ENCODE measurements at places on chromosomes 2 and 18.

GRCh38 chr2:11073251-11073650 lies 82.0 kb upstream of the SLC66A3 start:
- no peak for DNase-seq

DNA sequence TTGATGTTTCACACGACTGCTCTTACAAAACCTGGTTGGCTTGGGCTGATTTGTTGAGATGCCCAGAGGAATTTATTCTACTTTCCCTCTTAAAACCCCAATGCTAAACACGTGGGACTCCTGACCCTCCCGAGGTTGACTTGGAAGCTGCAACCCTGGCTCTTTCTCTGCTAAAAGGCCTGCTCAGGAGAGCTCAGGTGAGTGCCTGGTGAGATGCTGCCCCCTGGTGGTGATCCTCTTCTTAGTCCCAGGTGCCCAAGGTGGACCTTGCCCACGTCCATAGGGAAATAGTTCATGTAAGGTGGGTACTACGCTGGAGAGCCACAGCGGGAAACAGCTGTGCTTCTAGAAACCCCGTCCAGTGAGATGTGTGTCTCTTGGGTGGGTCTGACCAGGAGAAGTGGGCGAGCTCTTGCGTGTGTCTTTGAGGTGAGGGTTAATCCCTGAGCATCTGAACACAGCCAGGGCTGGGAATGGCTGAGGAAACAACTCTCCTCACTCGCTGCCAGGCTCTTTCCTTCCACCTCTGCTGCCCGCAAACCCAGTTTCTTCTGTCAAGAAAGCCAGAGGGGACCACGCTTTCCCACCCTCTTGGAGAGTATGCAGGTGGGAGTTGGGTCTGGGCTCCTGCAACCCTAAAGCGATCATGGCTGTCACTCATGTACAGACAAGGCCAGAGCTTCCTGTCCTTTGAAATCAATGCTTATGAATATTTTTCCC lies 25.5 kb upstream of the PXDN start:
- peak; percentile 48 for DNase-seq

DNA sequence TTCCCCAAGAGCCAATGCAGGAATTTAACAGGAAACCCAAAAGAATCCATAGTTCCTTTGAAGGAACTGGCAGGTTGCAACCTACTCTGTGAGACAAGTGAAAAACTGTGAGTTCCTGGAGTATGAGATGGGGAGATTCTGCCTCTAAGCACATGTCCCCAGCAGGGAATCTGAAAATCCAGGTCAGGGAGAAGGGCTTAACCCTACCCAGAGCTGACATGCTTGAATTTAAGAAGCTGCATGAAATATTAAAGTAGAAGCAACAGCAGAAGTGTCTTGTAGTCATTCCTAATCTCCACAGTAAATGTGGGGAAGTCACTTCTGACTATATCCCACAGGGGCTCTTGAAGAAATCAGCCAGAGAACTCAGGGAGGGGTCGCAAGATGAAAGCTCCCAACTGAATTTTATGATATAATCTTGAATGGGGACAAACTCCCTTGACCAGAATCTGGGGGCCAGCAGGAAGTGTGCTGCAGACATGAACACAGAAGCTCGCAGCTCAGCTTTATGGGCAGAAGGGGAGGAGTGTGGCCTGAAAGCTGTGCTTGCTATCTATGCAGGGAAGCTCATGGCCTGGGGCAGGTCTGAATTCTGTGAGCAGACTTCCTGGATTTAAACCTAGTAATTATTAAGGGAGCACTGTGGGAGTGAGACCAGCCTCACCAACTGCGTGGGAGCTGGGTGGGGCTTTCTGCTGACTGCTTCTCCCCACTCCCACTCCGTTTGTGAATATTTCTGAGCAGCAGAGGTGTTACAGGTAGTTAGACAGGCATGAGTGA lies 184.1 kb upstream of the KYNU start:
- DNase-seq: no peak

DNA sequence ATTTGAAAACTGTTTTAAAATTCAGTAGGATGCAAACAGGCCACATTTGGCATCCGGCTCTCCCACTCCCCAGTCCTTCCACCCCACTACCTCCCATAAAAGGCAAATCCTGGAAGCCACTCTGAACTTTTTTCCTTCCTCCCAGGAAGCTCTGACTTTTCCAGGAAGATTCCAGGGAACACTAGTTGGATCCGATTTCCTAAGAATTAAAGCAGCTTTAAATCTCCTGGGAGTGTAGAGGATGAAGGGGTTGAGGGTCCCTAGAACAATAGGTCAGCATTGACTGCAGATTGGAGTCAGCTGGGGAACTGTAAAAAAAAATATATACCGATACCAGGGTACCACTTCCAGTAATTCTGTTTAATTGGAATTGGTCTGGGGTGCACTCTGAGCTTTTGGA lies 76.9 kb downstream of the CRIM1 start:
- no peak for DNase-seq

- DNase-seq: no peak
These were observed 2.0 kb downstream of the NBEAL1 start for GRCh38 chr2:203016716-203017115.

- no peak for DNase-seq
These were observed 60.0 kb downstream of the TMEM131 start for GRCh38 chr2:97935719-97936161.

- no peak for DNase-seq
These were observed 21.6 kb downstream of the DCDC2C start for GRCh38 chr2:3725002-3725401.

DNA sequence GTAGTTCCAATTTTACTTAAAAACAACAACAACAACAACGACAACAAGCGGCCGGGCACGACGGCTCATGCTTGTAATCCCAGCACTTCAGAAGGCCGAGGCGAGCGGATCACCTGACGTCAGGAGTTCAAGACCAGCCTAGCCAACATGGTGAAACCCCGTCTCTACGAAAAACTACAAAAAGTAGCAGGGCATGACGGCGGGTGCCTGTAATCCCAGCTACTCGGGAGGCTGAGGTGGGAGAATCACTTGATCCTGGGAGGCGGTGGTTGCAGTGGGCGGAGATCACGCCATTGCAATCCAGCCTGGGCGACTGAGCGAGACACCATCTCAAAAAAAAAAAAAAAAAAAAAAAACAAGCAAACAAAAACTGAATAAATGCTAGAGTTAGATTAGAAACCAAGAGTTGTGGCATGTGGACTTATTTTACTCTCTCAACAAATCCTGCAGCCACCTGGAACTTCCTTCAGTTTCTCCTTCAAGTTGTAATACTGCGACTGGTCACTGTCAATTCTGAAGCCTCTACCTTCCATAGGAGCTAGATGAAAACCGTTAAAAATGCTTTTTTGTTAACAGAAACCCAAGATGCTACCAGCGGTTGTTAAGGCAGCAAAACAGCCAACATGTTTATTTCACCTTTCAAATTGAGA lies 1.3 kb downstream of the ATP5F1A start:
- DNase-seq: no peak

GRCh38 chr2:238097988-238098871 lies 1.9 kb upstream of the ESPNL start:
- no peak for DNase-seq

DNA sequence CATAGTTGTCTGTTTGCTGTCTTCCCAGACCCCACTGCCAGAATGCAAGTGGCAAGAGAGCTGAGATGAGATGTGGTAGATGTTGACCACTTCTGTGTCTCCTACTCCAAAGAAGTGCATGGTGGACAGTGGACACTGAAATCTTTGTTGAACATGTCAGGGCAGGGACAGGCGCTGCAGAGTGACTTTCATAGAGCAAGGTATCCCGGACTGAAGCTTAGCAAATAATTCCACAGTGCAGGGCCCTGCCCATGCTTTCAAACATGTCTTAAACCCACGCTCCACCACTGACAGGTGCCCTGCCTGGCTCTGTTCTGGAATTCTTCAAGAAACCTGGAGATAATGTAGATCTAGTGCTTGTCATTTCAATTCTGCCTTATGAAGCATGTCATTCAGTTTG lies 470.5 kb upstream of the ID2 start:
- DNase-seq: no peak

DNA sequence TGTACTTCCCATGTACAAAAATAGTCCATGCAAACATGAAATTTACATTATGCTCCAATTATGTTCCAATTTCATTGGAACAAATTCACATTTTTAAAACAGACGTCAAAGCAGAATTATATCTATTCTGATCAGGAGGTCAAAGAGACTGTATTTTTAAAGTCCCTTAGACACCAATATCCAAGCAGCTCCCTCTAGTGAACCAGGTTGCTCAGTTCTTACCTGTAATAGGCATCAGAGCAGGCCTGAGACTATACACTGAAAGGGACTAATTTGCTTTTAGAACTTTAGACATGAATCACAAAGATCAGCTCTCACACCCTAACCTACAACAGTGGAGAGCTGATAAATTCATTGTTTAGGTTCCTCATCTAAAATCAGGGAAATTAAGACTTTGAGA lies 273.9 kb downstream of the MBD2 start:
- no peak for DNase-seq

DNA sequence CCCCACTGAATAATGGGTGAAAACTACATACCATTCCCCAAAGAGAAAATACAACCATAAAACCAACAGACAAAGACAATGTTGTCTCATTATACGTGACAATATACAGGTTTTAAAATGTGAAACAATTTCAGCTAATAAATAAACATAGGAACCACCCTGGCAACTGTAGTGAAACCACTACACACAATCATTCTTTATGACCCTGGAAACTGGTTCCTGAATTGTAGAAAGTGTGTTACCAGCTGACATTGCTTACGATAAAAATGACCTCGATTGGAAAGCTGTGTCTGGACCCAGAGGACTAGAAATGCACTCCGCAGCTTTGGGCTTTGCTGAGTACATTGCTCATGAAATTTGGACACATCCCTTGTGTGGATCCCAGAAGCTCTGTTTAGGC lies 73.9 kb upstream of the LPIN2 start:
- no peak for DNase-seq

GRCh38 chr2:216436383-216436782 lies 24.1 kb downstream of the SMARCAL1 start:
- DNase-seq: no peak

GRCh38 chr2:63819765-63820717 lies 21.7 kb upstream of the UGP2 start:
- no peak for DNase-seq

- no peak for DNase-seq
These were observed 248.0 kb downstream of the MYCN start for GRCh38 chr2:16188261-16188890.

- no peak for DNase-seq
These were observed 8.3 kb downstream of the KCNF1 start for GRCh38 chr2:10919771-10920621.

GRCh38 chr2:38740851-38741731 lies 10.1 kb downstream of the SRSF7 start:
- DNase-seq: no peak

GRCh38 chr2:145765874-145766273 lies 1246.0 kb upstream of the ZEB2 start:
- DNase-seq: no peak

DNA sequence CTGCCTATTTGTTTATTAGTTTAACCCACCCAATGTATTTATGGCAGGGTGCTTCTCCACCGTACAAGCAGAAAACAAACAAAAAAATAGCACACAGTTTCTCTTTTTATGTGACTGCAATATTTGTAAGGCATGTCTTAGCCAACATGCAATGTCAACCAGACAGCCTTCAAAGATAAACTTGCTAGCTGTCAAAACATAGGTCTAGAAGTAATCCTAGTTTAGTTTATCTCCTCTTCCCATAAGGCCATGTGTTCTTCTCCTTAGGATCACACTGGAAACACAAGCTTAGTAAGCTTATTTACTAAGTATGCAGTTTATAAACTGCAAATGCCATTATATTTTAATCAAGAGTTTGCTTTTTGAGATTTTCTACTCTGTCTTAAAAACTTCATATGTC lies 75.6 kb downstream of the LDAH start:
- DNase-seq: no peak

DNA sequence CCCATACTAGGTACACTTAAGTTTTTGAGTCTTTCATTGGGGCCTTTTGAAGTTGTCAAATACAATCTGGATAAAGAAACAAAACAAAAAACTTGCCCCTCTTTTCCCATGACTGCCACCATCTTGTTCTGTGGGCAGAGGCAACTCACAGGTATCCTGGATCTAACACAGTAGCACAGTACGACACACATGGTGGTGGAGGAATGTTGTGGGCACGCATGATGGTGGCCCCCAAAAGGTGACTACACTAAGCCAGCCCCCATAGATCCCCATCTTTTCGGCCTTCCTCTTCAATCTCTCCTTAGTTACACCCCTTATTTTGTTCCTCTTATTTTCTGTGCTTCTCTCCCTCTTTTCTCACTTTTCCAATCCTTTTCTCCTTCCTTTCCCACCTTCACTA lies 4.5 kb upstream of the STPG4 start:
- DNase-seq: no peak

DNA sequence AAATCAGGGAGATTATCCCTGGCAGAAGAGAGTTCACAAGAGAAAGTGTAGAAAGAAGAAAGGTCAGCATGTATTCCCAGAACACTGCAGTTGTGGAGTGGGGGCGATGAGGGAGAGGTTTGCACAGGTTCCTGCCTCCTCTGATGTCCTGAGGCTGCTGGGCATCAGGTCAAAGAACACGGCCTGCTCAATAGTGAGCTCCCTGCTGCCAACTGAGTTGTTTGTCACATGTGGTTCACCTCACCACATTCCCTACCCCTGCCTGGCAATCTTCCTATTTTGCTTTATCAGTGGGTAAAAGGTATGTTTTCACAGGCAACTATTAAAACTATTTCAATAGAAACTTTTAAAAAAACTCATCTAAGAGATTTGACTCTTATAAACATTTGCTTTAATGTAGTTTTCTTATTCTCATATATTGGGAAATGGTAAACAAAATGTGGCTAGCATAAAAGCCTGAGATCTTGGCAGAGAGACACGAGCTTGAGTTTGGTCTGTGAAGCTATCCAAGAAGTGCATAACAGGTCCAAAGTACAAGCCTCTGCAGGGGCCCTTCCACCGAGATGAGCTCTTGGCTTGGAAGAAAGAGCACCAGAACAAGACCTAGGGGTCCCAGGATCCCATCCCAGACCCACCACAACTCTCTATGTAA lies 123.9 kb upstream of the SRD5A2 start:
- no peak for DNase-seq

DNA sequence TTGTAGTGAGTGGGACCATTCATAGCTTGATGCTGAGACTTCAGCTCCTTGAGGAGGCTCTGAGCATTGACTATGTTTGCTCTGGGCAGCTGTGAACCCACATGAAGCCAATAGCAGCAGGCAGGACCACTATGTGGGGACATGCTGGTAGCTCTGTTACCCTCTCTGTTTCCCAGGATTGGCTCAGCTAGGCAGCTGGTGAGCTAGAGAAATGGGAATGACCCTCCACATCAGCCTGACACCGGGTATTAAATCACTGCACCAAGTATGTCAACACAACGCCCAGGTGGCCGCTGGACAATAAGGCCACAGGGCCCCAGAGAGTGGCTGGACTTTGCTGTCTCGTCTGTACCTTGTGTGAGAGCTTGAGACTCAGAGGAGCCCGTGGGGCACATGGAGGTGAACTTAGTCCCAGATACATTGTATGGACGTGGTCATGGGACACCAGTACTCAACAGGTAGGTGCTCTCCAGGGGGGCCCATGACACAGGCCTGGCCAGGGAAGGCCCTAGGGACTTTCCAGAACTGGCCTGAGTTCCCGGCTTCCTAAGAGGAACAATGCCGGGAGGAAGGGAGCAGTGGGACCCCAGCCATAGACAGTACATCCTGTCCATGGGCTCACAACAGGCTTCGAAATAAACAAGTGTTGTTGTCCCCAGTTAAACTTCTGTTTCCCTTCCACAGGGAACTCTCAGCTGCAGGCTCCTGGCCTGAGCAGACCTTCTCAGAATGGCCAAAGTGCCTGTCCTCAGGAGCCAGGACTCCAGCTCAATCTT lies 35.2 kb downstream of the HS1BP3 start:
- DNase-seq: no peak

All from stimulated activated CD4-positive, alpha-beta T cell treated with anti-CD3 and anti-CD28 coated beads, Interleukin-12 subunit alpha, Interleukin-12 subunit beta, amount 100 ng/mL, for 4 hours (primary cell).